HFF-Myc (cell line): ENCODE measurements at places on chromosomes 12 and 14.

- peak; percentile 76 for DNase-seq
Measured at GRCh38 chr12:27822076-27822712, 42.2 kb upstream of the MANSC4 start.

- DNase-seq: no peak
Measured at GRCh38 chr14:34439090-34439489, 22.9 kb downstream of the SPTSSA start.

DNA sequence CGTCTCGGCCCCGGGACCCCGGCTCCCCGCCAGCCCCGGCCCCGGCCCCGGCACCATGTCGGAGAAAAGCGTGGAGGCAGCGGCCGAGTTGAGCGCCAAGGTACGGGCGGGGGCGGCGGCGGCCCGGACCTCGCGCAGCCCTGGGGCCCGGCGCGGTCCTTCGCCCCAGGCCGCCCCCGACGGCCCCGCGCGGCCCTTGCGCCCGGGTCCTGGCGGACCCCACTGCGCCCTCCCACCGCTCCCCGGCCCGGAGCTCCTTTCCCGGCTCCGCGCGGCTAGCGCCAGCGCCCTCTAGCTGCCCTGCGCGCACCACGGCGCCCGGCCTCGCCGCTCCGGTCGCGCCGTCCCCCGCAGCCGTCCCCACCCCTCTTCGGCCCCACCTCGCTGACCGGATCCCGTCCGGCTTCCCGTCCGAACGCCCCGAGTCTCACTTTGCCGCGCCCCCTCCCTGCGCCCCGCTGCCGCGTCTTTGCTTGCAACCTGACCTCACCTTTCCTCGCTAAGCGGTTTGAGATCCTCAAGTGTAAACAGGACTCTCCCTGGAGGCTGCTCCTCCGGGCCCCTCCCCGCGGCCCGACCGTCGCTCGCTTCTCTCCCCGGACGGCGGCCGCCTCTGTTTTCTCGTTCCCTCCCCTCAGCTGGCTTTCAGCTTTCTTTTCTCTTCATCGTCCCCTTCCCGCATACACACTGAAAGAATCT lies 637 bp downstream of the PTMS start:
- DNase-seq: no peak

- DNase-seq: peak; percentile 83
Measured at GRCh38 chr14:91510171-91511042, at the start of gene PPP4R3A. PPP4R3A (minus strand) TSS chr14:91510310; CDS start chr14:91509647, 663 bp downstream.

DNA sequence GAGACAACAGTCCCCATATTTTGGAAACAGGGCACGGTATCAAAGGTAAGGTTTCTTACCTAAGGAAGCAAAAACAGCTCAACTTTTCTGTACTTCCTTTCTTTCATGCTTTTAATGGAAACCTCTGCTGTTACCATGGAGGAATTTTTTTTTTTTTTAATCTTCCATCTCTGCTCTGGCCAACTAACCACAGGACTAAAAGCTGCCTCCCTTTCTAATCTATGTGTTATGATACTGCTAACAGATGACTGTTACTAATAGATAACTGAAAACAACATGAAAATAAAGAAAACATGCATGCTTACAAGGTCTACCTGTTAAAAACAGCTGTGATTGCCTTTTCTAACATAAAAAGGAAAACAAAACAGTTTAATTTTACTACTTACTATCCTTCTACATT lies 168.4 kb downstream of the SOX5 start:
- DNase-seq: no peak

DNA sequence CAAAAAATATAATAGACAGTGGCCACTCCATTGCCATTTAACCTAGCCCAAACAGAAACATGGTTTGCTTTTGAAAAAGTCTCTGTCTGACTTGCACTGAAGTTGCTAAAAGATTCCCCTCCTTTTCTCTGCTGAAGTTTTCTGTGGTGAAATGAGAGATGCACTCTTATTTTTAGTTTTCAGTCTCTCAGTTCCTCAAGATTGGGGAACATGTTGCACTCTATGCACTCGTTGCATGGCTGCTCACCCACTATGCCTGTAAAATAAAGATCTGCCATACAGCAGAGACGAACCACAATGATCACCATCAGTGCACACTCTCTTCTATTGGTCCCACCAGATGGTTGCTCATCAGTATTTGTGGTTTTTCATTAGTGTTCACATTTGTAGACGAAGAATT lies 13.1 kb upstream of the DAAM1 start:
- DNase-seq: no peak

DNA sequence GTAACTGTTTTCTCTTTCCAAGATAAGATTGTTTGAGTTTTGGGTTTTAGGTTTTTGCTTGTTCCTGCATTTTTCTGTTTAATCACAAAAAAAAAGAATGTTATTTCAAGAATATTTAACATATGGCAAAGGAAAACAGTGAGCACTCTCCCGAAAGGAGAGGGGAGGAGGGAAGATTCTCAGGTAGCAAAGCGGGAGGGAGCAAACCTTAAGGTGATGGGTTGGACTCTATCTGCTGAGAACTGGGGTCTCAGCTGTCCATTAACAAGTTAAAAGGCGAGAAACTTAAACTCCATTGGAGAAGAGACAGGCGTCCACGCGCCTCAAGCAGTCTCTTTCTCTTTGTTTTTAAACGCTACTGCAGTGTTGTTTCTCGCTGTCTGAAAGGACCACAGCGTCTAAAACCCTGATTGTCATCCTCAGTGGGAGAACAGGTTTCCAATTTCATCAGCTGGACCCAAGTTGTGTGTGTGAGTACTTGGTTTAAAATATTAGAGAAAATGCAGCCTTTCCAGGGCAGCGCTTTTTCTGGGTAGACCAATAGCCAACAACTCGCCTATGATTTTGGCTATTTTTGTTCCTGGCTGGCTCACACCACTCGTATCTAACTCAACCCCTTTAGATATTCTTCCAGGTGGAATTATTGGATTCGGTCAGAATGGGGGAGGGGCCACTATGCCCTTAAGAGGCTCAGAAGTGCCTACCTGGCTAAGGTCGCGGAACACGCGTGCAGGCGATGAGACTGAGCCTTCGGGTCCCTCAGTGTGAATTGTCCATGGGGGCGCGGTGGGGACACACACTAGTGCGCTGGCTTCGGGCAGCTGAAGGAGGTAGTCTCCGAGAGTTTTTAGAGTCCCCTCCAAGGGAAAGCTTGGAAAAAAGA lies 8.2 kb downstream of the SIX1 start:
- DNase-seq: no peak

GRCh38 chr12:62692884-62693283 lies 226.3 kb downstream of the MON2 start:
- DNase-seq: no peak

GRCh38 chr14:87944987-87945604 lies 47.9 kb downstream of the GALC start:
- no peak for DNase-seq

- no peak for DNase-seq
Measured at GRCh38 chr12:19988459-19988873, 379.9 kb upstream of the PDE3A start.

GRCh38 chr12:105289114-105289904 lies 41.2 kb upstream of the C12orf75 start:
- no peak for DNase-seq

DNA sequence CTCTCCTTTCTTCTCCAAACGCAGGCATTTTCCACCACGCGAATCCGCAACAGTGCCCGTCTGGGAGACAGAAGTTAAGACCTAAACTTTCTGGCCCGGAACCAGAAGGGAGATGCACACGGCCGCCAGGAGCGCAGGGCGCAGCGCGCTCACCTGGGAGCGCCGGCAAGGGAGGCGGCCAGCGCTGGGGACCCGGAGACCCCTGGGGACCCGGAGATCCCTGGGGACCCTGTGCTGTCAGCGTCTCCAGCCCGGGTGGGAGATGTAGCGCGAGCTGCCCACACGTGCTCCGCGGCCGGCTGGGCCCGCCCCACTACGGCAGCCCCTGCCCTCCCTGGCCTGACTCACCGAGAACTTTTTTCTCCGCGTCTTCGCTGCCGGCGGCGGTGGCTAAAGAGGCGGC lies 620 bp downstream of the YBX3 start:
- DNase-seq: no peak

DNA sequence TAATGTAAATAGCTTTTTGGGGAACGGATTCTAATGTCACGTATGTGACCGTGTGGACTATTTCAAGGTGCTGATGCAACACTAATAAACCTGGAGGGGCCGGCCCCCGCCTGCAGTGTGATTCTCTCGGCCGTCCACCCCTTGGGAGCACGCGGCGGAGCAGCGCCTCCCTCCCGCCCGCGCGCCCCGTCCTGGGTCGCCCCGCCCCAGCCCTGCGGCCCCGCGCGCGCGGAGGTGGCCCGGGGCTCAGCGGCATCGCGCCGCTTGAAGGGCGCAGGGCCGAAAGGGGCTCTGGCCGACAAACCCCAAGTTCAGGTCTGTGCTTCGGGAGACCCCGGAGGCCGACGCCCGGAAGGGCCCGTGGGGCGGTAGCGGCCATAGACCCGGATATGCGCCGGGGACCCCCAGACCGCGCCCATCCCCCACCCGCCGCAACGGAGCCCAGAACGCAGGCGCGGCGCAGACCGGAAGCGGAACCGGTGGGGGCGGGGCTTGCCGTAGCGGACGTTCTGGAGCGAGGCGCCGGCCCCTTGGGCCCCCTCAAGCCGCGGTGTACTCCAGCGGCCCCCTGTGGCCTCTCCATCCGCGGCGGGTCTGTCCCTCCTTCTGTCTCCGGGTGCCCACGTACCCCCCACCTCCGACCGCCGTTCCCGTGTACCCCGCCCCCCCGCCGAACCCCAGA lies at the start of gene TEX22:
TSS of gene TEX22 (plus strand) at position 495 of the 682 bp plus-strand sequence. CDS start 803 bp downstream, outside the sequence.
- DNase-seq: peak; percentile 24

DNA sequence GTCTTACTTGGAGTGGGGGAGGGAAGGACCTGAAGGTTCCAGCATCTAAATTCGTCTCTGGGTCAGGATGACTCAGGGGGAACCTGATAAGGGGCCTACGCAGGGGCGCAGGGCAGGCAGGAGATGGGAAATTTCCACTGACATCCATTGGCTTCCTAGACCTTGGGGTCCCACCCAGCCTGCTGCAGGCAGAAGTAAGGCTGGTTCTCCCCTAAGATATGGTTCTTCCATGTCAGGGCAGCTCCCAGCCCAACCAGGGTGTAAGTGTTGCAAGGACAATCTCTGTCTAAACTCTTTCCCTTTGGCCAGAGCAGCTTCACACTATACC lies 2.1 kb upstream of the NDRG2 start:
- DNase-seq: no peak

DNA sequence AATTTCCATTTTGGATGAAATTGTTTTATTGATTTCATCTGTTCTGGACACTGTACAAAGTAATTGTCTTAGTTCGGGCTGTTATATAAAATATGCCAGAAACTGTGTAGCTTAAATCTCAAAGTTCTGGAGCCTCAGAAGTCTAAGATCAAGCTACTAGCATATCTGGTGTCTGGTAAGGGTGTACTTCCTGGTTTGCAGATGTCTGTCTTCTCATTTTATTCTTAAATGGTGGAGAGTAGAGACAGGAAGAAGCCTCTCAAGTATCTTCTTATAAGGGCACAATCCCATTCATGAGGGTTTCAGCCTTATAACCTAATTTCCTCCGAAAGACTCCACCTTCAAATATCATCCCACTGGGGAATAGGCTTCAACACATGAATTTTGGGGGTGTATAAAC lies 51.3 kb downstream of the MON2 start:
- DNase-seq: no peak

DNA sequence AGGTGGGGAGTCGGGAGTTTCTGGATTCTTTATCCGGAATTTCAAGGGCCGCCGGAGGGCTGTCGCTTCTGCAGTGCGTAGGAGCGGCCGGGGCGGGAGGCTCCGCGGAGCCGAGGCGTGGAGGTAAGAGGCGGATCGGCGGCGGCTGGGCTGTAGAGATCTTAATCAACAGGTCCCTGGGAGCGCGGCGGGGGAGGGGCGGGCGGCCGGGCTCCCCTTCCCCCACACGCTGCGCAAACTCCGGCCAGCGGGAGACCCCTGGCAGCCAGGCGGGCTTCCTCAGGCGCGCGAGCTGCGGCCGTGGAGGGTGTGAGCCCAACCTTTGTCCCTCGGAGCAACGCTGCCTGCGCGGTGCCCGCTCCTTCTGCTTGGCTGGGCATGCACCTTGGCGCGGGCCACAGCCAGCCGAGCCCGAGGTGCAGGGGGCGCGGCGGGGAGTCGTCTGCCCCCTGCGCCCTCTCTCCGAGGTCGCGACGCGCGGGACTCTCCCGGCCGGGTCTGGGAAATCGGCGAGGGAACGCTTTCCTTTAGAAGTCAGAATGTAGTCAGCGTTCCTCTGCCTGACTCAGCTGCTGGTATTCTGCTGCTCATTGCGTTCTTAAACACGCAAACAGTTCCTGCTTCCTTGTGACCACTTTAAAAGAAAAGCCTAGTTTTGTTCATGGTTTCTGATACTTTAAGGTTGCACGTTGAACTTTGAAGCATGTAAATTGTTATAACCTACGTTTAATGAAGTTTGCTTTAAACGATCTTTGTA lies at the start of gene PALS1:
TSS of gene PALS1 (plus strand) at position 25 of the 757 bp plus-strand sequence. CDS start 37,736 bp downstream, outside the sequence.
- DNase-seq: no peak

GRCh38 chr12:750366-751191 lies 1.8 kb upstream of the WNK1 start:
- no peak for DNase-seq

GRCh38 chr12:106845902-106846301 lies 71.4 kb downstream of the RIC8B start:
- no peak for DNase-seq

- DNase-seq: no peak
Measured at GRCh38 chr12:102957339-102958050, at the start of gene ASCL1. ASCL1 (plus strand) TSS chr12:102957674; CDS start chr12:102958245, 571 bp downstream.

DNA sequence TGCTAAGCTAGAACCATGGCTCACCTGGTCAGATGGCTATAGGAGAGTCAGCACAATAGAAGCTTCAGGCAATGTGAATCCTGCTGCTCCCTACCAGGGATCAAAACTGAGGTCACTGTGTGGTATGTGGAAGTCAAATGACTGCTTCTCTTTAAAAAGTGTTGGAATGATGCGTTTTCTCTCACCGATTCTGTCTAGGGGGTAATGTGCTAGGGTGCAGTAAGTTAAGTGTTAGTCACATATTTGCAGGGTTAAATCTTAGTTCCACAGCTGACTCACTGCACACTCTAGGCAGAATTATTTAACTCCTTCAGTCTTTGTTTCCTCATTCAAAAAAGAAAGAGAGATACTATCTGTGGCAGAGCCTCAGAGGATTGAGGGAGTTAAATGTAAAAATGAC lies 696.6 kb downstream of the DIO2 start:
- DNase-seq: no peak

DNA sequence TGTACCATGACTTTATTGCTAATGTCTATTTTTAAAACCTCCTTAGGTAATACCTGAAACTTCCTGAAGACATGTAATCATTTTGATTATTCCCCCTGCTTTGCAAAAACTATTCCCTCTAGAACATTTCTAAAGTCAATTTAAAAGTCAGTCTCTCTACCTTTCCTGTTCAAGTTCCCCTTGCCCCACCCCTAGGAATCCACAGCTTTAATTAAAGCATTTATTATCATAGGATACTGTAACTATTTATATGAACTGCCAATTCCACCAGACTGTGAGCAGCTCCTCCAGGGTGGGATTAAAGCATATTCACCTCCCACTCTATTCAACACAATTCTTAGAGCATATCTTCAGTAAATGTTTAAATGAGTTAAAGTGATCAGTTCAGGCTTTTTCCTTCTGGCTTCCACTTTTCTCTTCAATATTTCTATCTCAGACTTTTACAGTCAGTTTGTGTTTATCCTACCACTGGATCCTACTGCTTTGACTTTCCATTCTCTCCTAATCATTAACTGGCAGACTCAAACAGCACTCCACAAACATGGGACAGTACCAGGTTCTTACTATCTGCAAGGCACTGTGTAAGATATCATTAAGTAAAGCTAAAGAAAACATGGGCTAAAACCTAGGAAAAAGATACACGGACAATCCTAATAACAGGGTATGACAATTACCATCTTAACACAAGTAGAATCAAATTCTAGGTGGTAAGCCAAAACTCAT lies 39.1 kb downstream of the PTPN21 start:
- no peak for DNase-seq

GRCh38 chr12:88063375-88063774 lies 34.2 kb upstream of the C12orf50 start:
- no peak for DNase-seq
